ENCODE measurements at places on chromosomes 3 and 15.

- DNase-seq = no peak
Measured at GRCh38 chr3:37968813-37969595, 21.6 kb upstream of the VILL start.

GRCh38 chr15:52290800-52291199 is 4.8 kb downstream of the MYO5C start:
- no peak for DNase-seq

- no peak for DNase-seq
Measured at GRCh38 chr15:51799282-51800252, 29.9 kb upstream of the TMOD3 start.

GRCh38 chr3:123637131-123637530 is 52.3 kb upstream of the HACD2 start:
- no peak for DNase-seq

- DNase-seq = no peak
Measured at GRCh38 chr3:113136071-113136470, 75.3 kb upstream of the BOC start.

GRCh38 chr3:147222291-147222690 is 184.1 kb downstream of the ZIC4 start:
- no peak for DNase-seq

- DNase-seq = no peak
Measured at GRCh38 chr3:141094790-141095545, 43.8 kb downstream of the SPSB4 start.
